ENCODE measurements at places on chromosomes 1 and 21. TPM values are rescaled to one million over a fixed set of nuclear protein-coding genes. Genes with fewer than 3 reads are reported as not detected.

DNA sequence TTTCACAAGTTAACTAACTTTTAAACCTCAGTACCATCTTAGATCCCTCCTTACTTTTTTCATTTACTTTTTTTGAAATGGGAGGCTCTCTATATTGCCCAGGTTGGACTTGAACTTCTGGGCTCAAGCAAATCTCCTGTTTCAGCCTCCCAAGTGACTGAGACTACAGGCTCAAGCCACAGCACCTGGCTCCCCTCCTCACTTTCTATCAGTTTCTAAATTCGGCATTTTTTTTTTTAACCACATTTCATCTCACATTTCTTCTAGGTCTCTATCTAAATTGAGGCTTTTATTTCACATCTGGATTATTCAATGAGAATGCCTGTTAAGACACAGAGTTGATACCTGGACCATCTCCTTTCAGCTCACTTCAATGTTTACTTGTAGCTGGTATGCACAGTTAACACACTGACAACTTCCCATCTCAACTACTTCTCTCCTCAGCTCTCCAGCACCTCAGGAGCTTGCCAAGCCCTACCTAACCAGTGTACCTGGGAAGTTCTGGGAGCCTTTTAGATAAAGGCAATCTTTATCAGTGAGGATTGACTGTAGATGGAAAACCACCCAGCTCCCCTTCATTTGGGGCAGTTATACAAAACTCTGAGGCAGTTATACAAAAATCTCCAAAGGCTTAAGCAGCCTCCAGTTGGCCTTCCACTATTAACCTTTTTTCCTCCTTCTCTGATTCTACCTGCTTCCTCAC is 3.4 kb downstream of the USP33 start:
- no peak for DNase-seq

- DNase-seq: no peak
Observed at GRCh38 chr1:192080684-192081083, 77.6 kb upstream of the RGS18 start.

DNA sequence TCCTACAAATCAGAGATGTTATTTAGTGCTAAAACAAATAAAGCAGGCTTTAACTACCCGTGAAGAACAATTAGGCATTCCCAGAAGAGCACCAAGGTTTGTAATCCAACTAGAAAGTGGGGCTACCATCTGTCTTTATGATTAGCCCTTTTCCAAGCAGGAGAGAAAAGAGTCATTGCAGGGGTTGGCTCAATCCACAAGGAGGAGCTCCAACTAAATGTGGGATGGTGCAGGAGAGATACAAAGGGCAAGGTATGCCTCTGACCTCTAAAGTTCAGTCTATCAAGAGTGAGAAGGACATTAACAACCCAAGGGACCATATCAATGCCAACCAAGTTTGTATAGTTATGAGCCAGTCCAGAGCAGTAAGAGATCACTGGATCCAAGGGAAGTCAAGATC is 382.7 kb upstream of the DUSP10 start:
- no peak for DNase-seq

DNA sequence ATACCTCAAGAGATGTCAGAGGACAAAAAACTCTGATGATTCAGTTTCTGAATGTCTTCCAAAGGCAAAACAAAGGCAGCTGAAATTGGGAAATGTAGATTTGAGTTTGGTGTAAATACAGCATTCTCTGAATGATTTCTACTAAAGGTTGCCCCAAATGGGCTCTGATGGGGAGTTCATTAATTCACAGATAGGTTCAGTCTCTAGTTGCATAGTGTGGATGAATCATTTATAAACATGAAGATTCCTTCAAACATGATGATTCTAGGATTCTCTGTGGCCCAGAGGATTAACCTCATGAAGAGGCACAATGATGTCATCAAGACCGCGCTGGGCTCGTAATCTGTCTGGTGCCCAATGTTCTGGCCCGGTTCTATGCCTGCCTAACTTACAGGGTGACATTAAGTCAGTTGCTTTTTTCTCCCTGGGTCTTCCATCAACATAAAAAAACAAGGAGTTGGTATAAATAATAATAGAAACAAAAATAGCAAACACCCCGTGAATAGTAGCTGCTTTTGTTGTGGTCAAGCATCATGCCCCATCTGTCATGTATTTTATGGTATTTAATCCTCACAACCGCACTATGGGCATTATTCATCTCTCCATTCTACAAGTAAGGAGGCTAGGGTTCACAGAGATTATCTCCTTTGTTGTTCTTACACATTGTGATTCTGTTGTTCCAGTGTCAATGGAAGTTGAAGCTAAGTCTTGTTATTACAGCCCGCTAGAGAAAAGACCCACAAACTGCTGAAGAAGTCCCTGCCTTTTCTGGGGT is 509.6 kb upstream of the USP24 start:
- DNase-seq: no peak

Gene CTH
- polyA plus RNA-seq: not detected

All from muscle of arm (tissue), 14 donors.